ENCODE measurements at places on chromosomes 13 and 19.

DNA sequence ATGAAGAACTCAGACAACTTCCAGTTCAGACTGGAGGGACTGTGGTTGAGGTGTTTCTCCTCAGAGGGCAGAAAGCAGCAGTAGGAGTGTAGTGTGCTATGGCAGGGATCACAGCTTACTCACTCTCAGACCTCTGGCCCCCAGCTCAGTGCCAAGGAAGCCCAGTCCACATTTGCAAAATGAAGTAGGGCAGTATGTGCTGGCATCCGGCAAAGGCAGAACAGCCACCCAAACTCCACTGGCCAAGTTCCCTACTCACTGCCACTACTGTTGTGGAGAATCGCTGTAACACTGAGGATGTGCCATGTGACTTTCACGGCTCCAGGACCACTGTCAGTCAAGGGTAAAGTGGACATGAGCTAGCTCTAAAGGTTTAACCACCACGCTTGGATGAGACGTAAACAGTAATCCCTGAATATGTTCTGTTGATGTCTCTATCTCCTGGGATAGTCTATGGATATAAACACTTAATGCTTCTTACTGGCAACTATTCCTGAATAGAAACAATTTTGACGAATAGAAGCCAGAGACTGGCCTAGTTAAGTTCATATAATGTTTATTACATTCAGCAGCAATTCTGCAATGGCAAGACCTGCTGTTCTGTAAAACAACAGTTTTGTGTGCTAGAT, 67.0 kb upstream of the SLC15A1 start:
- DNase-seq = no peak

DNA sequence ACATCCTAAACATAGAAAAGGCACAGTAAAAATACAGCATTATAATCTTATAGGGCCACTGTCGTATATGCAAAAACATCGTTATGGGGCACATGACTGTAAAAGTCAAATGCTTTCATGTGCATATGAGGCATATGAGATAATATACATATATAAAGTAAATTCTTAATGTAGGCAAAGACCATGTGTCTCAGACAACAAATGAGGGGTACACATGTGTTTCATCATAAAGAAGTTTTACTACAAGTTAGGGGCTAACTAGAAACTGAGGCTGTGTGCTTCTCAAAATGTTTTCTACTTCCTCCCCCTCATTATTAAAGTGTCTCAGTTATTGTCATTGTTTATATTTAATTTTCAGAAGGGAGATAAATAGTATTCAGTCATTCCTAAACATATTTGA, 309.6 kb downstream of the SHISA2 start:
- DNase-seq = no peak

DNA sequence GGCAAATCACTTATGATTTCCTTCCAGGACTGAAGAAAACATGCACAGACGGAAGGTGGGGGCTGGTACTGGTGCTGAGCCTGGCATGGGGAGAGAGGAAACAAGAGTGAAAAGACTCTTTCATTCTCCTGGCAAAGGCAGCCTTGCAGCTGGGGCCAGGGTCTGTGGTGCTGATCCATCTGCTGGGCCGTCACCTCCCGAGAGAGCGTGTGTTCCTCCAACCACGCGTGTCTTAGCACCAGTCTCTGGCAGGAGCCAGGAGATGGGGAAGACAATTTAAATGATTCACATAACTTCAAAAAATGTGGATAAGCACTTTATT, 23.9 kb upstream of the SPART start:
- DNase-seq = no peak

- no peak for DNase-seq
Observed at GRCh38 chr13:61810065-61810464, 394.4 kb upstream of the PCDH20 start.

DNA sequence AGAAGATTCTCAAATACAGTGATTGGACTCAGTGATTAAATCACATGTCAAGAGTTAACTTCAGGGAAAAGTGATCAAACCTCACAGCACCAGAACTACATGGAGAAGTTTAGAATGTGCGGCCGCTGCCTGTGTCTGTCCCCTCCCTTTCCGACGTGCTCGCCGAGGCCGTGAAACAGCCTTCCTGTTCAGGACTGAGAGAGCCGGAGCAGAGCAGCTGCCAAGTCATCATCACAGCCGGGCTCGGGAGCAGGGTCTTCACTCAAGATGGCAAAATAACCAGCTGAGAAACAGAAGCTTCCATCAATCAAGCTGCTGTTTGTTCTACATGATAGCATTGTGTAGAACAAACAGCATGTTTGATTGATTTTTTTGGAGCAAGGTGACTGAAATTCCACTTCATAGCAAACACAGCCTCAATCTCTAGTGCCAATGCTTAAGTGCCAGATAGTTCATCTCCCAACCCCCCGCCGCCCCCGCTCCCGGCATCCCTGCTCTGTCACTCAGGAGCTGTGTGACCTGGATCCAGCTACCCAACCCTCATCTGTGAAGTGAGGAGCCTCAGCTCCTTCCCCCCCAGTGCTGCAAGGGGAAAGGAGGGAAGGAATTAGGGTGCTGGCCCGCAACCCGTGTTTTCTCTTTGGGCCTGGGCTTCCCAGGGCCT, 70.6 kb downstream of the HSPH1 start:
- DNase-seq = no peak

GRCh38 chr13:21465710-21466160, 6.6 kb upstream of the ZDHHC20 start:
- DNase-seq = no peak

GRCh38 chr19:48466561-48467325, 2.4 kb upstream of the CYTH2 start:
- DNase-seq = no peak

- DNase-seq = no peak
Observed at GRCh38 chr13:107138486-107138885, 570.5 kb upstream of the ARGLU1 start.

GRCh38 chr13:110332750-110333149, 25.7 kb downstream of the COL4A2 start:
- no peak for DNase-seq

DNA sequence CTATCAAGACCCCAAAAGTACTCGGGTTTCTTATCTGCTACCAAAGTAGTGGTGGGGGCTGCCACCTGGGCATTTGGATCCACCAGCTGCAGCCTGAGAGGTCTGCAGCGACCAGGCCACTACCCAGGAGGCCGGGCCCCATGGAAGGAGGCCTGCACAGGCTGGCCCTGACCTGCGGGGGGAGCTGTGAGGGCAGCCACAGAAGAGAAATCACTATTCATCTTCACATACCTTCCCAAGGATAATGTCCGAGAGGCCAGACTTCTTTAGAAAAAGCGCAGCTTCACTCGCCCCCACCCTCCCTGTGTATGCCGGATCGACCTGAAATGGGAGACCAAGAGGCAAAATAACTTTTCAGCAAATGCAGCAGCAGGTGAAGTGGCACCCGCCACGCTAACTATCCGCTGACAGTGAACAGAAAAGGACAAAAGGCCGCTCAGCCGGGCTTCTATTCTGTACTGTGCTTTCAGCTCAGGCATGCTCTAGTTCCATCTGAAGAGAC, 30.1 kb downstream of the EPS15L1 start:
- no peak for DNase-seq

GRCh38 chr19:44611812-44612295, 1.5 kb upstream of the IGSF23 start:
- no peak for DNase-seq

DNA sequence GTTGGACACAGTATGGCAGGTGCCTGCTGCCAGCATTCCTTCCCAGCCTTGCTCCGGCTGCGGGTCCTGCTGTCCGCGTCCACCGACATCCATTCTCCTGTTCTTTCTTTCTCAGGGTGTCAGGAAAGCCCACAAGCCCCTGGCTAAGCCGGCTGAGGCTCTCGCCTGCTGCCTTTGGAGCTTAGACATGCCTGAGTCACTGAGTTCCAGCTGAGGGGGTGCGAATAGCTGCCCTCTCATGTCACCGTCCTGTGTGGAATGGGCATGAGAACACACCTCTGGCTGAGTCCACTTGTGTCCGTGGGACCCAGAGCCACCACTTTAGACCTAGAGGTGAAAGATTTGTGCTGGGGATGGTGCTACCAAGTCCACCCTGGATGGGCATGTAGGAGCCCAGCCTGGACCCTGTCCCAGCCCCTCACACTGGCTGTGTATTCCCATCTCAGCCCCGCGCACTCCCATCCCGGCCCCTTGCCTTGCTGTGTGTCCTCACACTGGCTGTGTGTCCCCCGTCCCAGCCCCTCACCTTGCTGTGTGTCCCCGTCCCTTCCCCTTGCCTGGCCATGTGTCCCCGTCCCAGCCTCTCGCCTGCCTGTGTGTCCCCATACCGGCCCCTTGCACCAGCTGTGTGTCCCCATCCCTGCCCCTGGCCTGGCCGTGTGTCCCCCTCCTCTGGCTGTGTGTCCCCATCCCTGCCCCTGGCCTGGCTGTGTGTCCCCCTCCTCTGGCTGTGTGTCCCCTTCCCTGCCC, 24.6 kb upstream of the IRS2 start:
- no peak for DNase-seq

DNA sequence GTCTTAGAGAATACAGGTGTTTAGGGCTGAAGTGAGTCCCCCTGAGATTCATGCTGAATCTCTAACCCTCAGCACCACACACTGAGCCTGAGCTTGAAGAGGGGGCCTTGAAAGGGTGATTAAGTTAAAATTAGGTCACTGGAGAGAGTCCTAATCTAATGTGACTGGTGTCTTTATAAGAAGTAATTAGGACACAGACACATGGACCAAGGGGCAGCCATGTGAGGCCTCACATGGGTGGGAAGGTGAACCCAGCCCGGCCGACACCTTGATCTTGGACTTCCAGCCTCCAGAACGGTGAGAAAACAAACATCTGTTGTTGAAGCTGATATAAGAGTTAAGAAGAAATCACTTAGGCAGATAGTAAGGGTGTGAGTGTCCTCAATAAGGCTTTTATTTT, 7.1 kb upstream of the RAB20 start:
- no peak for DNase-seq

- DNase-seq = no peak
Observed at GRCh38 chr13:21812192-21812626, 141.3 kb downstream of the FGF9 start.

- DNase-seq = no peak
Observed at GRCh38 chr13:83153848-83154247, 728.4 kb downstream of the SLITRK1 start.

GRCh38 chr13:106110241-106110855, 425.1 kb downstream of the EFNB2 start:
- DNase-seq = no peak

GRCh38 chr13:101757446-101758039, 305.1 kb downstream of the ITGBL1 start:
- peak; percentile 27 for DNase-seq

GRCh38 chr19:33498391-33499000, 23.1 kb downstream of the PEPD start:
- DNase-seq = no peak

DNA sequence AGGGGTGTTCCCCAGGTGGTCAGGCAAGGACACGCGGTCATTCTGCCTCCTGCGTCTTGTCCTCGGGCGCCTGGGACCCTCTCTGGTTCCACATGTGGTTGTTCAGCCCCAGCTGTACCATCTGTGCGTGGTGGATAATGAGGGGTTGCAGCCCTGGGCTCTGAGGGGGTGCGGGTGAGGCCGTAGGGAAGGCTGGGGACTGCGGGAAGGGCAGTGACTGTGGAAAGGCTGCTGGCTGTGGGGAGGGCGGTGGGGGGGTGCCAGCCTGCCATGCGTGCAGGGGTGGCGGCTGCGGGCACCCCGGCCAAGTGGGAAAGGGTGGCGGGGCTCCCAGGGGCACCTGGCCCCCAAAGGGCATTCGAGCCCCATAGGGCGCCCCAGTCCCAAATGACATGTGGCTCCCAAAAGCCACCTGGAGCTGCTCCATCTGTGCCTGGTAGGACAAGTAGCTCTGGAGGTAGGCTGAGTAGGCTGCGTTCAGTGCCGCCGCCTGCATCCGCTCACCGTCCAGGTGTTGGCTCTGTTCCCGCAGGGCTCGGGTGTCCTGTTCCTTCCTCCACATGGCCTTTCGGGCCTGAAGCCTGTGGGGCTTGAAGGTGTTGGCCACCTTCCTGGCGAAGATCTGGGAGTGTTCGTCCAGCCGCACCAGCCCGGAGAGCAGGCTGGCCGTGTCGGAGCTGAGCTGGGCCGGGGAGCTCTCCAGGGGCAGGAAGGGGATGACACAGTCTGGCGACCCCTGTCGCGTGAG, 15.1 kb downstream of the TICAM1 start:
- no peak for DNase-seq

- no peak for DNase-seq
Observed at GRCh38 chr13:29429286-29429900, 166.1 kb downstream of the SLC7A1 start.

- DNase-seq = no peak
Observed at GRCh38 chr13:114079601-114080536, 52.6 kb downstream of the RASA3 start.

GRCh38 chr13:40777166-40777808, 6.3 kb upstream of the MRPS31 start:
- DNase-seq = no peak

- DNase-seq = no peak
Observed at GRCh38 chr19:56309511-56310185, 5.0 kb downstream of the ZSCAN5A start.

DNA sequence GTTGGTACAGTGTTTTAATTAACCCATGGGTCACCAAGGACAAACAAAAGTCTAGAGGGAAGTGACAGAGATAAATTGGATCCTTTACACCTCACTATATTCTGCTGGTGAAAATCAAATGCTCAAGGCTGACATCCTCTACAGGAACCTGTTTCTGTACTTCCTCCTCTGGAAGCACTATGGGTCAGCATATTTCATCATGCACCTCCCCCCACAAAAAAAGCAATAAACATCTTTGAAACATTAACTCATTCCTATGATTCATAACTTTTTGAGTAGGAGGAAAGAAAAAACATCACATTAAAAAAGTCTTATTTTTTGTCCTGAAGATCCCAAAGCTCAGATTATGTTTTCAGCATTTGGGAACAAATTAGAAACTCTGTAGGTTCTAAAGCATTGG, 588.3 kb upstream of the SGCG start:
- no peak for DNase-seq

GRCh38 chr19:32186542-32187330, 158.7 kb upstream of the ZNF507 start:
- no peak for DNase-seq

DNA sequence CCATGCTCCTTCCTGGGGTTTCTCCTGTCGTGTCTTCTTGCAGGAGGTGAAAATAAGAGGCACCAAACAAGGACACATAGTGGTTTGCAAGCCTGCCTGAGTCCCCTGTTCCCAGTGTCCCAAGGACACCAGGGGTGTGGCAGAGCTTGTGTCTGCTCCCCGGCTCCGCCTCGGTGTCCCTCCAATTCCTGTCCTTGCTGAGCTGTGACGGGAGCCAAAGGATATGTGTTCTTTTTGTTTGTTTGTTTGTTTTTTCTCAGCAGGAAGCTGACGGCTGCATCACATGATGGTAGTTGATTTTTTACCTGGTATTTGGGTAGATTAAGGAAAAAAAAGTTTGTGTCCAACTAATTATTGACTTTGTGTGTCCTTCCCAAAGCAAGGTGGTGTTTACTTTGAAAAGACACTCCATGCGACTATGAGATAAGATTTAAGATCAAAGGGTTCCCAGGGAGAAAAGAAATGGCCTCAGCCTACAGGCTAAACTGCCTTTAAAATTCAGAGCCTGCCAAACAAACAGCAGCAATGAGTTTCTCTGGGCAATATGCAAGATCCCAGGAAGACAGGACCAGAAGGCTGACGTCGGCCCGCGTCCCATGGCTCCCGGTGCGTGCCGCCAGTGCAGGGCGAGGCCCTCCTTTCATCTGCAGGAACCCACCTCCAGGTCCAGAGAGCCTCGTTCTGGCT, 50.8 kb upstream of the XPO4 start:
- DNase-seq = no peak

GRCh38 chr13:86569119-86569518, 769.9 kb upstream of the SLITRK6 start:
- no peak for DNase-seq

Measured in AG09319 (cell line).